Activated effector memory CD4-positive, alpha-beta T cell treated with Interleukin-2 at 50 U/mL for 16 hours (primary cell): ENCODE measurements at places on chromosomes 2 and 18.

- no peak for DNase-seq
Observed at GRCh38 chr2:121866789-121867188, 111.3 kb downstream of the TSN start.

DNA sequence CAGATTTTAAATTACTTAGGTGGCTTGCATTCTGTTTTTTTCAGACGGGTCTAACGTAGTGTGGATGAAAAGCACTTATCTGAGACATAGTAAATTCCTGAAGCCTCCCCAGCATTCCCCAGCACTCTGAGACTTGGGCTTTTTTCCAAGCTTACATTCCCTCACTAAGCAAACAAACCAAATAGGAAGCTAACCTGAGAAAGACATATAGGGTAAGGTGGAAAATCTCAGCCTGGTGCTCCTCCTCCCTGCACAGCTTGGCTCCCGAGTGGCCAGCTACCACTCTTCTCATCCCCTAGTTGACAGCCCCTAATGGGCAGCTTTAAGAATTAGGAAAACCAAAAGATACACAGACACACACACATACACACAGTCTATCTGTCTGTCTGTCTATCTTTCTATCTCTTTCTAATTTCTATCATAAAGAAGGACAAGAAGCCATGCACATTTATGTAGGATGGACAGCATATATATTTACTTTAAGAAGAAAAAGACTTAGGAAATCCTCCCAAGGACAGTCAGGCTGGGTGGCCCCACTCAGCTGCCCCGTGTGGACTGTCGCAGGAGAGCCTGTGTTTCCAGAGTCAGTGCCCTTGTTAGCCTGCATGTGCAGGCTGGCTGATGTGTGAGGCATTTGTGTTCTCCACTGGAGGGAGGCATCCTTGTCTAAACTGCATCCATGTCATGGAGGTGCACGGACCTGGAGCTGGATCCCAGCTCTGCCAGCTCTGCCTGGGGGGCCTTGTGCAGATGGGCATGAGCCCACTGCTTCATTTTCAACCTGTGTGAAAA, 8.2 kb downstream of the CNNM3 start:
- no peak for DNase-seq

GRCh38 chr2:101759162-101759561, 61.7 kb downstream of the MAP4K4 start:
- DNase-seq, result no peak

DNA sequence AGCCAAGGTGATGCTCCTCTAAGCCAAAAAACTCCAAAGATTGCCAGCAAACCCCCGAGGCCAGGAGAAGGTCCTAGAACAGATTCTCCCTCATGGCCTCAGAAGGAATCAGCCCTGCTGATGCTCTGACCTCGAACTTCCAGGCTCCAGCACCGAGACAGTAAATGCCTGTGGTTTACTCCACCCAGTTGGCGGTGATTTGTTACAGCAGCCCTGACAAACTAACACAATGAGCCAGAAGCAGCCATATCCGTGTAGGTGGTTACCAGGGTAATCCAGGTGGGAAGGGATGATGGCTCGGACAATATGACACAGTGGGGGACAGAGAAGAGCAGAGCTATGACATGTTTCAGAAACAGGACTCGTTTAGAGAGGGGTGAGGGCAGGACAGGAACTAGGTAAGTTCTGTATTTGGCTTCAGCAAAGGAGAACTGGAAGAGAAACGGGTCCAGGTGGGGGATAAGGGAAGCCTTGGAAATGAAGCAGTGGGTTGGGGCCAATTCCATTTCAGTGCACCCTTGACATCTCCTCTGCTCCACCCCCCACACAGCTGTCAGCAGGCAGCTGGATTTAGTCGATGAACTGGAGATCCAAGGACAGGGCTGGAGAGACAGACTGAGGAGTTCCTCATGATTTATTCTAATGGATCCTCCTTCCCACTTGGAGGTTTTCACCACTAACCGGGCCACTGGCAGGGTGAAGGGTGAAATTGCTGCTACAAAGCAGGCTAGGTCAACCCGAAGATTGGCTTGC, 179.7 kb upstream of the SH3BP4 start:
- no peak for DNase-seq
